ENCODE measurements at places on chromosomes 2 and 18.

DNA sequence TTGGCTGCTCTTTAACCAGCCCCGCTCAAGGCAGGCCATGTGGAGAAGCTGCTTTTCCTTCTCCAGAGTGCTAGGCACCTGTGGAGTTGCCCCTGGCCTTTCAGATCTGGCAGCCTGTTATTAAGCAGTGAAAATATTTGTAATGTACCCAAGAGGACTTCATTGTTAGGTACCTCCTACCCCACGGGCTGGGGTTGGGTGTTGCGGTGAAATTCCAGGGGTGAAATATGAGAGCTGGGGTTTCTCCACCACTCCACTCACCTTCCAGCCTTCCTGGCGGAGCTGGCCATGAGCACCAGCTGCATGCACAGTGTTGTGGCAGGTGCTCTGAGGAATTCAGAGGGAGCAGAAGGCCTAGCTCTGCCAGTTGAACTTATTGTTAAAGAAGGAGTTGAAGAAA, 39.1 kb downstream of the NTSR2 start:
- no peak for DNase-seq

DNA sequence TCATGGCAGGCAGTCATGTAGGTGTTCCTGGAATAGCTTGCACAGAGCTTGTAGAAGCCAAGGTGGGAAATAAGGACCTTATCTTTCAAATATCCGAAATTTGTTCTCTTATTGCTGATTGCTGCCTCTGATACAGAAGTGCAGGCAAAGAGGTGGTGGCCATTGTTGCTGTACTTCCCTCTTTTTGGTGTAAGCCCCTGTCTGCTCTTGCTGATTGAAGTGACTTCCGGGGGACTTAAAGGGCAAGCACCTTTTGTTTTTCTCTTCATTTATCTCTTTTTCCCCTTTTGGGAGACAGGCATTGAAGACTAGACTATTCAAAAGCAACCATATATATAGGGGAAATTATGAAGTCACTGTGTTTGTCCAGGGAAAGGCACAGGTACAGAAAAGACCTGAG, 131.6 kb upstream of the OTX1 start:
- DNase-seq: no peak

DNA sequence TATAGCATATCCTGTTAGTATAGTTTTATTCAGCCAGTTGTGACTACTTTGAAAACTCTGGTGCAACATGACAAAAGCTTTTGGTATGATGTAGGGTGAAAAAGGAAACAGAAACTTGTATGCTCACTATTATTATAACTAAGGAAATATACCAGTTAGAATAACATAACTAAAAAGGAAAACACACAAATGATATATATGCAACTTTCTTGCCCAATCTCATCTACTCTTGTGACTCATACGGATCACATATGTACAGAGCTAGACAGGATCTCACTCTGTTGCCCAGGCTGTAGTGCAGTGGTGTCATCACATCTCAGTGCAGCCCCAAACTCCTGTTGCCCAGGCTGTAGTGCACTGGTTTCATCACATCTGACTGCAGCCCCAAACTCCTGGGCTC, 12.4 kb upstream of the TLK1 start:
- DNase-seq: no peak

DNA sequence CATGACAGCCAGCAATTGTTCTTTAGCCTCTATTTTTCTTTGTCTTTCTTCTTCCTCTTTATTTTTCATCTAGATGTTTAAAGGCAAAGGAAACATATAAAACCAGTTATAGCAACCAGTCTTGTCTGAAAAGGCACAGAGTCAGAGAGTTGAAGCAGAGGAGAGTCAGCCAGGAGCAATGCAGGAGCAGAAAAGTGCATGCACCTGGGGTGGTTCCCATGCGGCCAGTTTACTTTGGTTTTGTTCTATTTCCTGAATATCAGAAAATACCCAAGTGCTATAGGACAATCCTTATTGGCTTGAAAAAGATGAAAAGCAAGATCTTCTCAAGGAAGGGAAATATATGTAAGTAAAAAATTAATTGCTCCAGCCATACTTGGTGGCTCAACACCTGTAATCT, 44.9 kb downstream of the CFAP210 start:
- DNase-seq: no peak

DNA sequence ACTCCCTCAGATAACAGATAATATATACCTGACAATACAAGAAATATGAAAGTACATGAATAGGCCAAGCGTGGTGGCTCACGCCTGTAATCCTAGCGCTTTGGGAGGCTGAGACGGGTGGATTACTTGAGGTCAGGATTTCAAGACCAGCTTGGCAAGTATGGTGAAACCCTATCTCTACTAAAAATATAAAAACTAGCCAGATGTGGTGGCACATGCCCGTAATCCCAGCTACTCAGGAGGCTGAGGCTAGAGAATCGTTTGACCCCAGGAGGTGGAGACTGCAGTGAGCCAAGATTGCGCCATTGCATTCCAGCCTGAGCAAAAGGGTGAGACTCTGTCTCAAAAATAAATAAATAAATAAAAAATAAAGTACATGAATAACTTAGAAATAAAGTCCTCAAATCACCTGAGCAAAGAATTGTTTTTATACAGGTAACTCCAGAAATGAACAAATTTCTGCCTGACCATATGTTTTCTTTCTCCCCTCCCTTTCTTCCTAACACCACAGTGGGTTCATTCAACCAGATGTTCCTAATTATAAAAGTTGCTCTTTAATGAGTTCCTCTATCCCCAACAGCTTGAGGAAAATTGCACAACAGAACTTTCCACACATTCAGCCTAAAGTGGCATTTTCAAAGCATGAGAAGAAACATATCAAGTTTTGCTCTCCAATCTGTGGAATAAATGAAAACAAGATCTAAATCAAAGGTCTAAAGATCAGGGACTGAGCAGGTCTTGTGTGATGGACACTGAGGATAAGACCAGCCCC, 33.6 kb upstream of the AP1S3 start:
- peak; percentile 30 for DNase-seq

DNA sequence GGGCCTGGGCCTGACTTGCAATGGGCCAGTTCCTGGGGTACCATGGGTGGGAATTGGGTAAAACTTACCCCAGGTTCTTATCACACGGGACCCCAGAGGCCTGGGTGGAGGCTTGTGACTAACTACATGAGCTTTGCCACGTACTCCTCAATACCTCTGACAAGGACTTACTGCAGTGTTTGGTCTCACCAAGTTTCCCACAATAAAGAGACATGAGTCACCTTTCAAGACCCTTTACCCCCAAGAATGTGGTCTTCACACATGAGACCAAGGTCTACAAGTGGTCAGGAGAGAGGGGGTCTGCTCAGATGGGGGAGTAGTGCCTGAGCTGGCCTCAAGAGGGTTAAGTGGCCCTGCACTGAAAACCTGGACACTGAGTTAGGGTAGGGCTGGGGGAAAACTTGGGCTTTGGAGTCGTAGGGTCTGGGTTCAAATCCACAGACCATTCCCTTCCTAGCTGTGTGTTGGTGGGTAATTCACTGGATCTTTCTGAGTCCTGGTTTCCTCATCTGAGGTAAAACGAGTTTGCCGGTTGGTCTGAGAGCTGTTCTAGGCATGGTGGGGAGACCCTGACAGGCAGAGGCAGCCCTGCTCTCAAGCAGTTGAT, 2.0 kb upstream of the GNLY start:
- no peak for DNase-seq

GRCh38 chr2:167964650-167965413, 282.6 kb downstream of the STK39 start:
- no peak for DNase-seq

GRCh38 chr2:26088038-26088643, 54.3 kb downstream of the RAB10 start:
- DNase-seq: peak; percentile 60

- no peak for DNase-seq
Measured at GRCh38 chr2:165844216-165844615, 50.2 kb upstream of the GALNT3 start.

GRCh38 chr2:217905395-217905794, 97.4 kb downstream of the TNS1 start:
- no peak for DNase-seq

DNA sequence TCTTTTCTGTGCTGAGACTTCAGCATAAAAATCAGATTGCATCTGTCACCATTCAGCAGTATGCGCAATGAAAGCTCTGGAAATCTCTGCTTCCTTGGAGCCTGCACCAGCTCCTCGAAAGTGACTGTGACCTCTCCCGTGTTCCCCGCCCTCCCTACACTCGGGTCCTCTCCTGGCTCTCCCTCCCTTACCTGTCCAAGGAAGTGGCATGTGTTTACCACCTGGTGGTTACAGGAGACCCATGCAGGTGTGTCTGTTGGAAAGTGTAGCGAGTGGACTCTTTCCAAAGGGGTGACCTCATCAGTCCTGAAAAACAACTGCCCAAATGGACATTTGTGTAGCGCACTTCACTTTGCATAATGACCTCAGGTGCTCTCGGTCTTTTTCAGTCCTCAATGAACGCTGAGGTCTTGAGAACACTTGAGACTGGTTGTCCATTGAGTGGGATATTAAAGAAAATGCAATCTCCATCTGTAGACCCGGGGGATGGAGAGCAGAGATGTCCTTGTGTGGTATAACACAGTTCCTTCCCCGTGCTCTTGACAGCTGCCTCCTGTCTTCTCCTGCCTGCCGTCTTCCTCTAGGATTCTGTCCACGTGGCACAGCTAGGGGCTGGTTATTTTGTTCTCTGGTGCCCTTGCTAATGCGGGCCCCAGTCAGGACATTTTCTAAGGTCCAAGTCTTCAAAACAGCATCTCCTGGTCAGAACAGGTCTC, 133.2 kb downstream of the ACKR3 start:
- no peak for DNase-seq

- no peak for DNase-seq
Measured at GRCh38 chr2:4416431-4416830, 713.1 kb downstream of the DCDC2C start.

GRCh38 chr2:213238753-213239495, 45.3 kb upstream of the SPAG16 start:
- DNase-seq: peak; percentile 74

- peak; percentile 89 for DNase-seq
Measured at GRCh38 chr2:37020212-37020886, 54.0 kb upstream of the STRN start.

DNA sequence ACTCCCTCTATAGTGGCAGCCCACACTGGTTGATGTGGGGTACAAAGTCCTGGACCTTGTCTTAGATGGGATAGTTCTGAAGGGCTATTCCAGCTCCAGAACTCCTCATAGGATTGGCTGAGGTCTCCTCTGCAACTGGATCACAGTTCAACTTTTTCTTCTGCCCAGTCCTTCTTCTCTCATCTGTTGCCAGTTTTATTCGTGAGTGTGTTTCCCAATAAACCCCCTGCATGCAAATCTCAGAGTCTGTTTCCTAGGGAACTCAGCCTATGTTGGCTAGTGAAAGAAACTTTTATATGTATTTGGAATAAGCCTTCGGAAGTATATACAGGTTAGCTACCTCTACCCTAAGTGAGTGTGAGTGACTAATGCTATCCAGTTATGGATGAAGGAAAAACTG, 823.4 kb downstream of the SLC4A3 start:
- DNase-seq: no peak

GRCh38 chr2:229346816-229347540, 75.9 kb upstream of the PID1 start:
- no peak for DNase-seq

- DNase-seq: no peak
Measured at GRCh38 chr2:170454471-170455372, 260.4 kb upstream of the SP5 start.

DNA sequence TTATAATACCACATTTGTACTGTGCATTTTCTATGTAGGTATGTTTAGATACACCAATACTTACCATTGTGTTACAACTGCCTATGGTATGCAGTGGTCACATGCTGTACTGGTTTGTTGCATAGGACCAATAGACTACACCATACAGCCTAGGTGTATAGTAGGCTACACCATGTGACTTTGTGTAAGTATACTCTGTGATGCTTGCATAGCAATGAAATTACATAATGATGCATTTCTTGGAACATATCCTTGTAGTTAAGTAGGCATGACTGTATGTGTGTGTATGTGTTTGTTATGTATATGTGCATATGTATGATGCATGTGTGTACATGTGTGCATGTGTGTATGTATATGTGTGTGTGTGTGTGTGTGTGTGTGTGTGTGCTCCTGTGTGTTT, 157.6 kb downstream of the TDRD15 start:
- no peak for DNase-seq

- no peak for DNase-seq
Measured at GRCh38 chr18:77052983-77053309, 79.6 kb downstream of the MBP start.

GRCh38 chr2:99425022-99425421, 64.8 kb downstream of the REV1 start:
- no peak for DNase-seq

DNA sequence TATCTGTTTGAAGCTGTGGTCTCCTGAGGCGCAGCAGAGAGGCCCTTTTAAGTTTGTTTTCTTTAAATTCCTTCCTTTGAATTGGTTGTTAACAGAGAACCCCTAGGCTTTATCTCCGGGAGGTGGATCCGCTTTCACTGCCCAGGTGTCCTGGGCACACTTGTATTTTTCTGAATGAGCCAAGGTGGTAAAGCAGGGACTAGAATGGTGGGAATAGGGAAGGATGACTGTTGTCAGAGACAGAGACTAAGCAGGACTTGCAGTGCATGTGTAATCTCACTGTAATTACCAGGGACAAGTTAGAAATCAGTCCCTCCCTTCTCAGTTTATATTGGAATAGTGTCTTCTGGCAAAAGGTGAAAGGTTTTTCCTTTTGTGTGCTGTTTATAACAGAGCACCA, 72.8 kb downstream of the PHLPP1 start:
- no peak for DNase-seq

GRCh38 chr2:134771313-134771801, 52.6 kb upstream of the TMEM163 start:
- no peak for DNase-seq

- no peak for DNase-seq
Measured at GRCh38 chr2:227671170-227671905, 4.7 kb downstream of the SCYGR5 start.

GRCh38 chr2:75222527-75222926, 23.2 kb upstream of the TACR1 start:
- DNase-seq: no peak

- peak; percentile 42 for DNase-seq
Measured at GRCh38 chr2:197675711-197676188, 363 bp upstream of the RFTN2 start.

DNA sequence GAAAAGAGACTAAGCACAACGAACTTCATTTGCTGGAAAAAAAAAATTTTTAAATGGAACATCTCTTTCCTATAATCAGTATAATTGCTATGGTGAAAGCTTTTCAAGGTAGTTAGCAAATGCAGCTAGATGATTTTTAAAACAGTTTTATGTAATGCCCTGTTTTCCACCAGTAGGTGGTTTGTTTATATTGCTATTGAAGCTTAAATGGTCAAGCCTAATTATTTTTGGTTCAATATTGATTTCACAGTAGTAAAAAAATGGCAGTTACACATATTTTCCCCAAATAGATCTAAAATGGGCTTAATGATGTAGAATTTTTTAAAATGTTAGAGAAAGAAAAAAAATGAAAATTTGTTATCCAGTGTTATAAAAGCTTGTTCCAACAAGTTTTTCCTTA, 70.2 kb downstream of the CDH19 start:
- DNase-seq: no peak

DNA sequence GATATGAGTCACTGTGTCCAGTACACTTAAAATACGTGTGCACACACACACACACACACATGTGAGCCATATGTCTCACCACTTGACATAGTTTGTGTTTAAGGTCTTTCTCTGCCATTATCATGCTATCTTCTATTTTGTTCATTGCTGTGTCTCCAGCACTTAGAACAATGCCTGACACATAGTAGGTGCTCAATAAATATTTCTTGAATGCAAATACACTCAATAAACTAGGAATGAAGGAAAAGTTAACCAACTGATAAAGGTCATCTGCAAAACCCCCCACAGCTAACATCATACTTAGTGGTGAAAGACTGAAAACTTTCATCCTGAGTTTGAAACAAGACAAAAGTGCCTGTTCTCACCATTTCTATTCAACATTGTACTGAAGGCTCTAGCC, 4.4 kb downstream of the MOCOS start:
- no peak for DNase-seq
